ENCODE measurements at places on chromosomes 5 and 9. TPM values are rescaled to one million over a fixed set of nuclear protein-coding genes. Genes with fewer than 3 reads are reported as not detected.
A peak's percentile ranks its signal among the peaks of the same experiment; 100 is the strongest.

The BTNL9 gene
- not detected for total RNA-seq

- H3K4me3 ChIP-seq = peak overlapping the region; percentile 90
- H3K36me3 ChIP-seq = peaks cover 18% of the 10 kb centered on the region
- no peaks in the 10 kb centered on the region for H3K27me3 ChIP-seq
- no peak for DNase-seq
- peaks cover 49% of the 10 kb centered on the region for H3K4me1 ChIP-seq
- no peak overlapping the region for H3K27ac ChIP-seq
Observed at GRCh38 chr9:38065369-38066075, 3.5 kb downstream of the SHB start.

DNA sequence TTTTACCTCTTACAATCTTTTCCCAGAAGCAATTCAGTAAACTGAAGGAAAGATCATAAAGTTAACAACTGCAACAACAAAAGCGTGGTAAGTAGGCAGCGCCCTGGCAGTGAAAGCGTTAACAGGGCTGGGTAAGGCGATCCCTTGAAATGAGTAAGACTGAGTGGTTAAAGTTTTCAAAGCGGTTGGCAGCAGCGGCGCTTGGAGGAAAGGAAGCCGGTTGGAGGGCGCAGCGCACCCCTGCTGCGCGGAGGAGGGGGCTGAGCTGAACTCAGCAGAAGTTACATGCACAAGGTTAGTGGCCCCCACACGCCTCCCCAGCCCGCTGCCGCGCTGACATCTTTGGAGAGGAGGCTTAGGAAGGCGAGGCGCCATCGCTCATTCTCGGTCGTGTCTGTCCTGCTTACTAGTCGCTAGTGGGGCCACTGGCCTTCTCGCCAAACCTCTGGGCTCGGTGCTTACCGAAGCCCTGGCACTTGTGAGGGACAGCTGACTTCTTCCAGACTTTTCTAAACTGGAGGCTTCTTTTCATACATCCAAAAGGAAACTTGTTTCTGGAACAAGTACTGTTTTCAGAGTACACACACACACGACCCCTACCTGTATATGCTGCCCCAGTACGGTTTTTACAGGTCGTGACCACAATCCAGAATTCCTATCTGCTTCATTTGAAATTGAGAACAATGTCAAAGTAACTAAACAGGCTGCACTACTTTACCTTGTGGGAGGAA, at the start of gene SH3RF2:
SH3RF2 (plus strand) TSS at position 178 of the 731 bp plus-strand sequence. CDS start 1,351 bp downstream, outside the sequence.
- peaks cover 61% of the 10 kb centered on the region for H3K4me1 ChIP-seq
- H3K36me3 ChIP-seq = no peaks in the 10 kb centered on the region
- no peaks in the 10 kb centered on the region for H3K27me3 ChIP-seq
- DNase-seq = peak; percentile 89

The FSTL4 gene
- total RNA-seq = not detected

The SLC4A9 gene
- total RNA-seq = 0.20 TPM

GRCh38 chr5:113652161-113652560, 138.7 kb downstream of the YTHDC2 start:
- no peaks in the 10 kb centered on the region for H3K36me3 ChIP-seq
- no peak for DNase-seq
- H3K4me1 ChIP-seq = no peaks in the 10 kb centered on the region
- H3K4me3 ChIP-seq = no peak overlapping the region

DNA sequence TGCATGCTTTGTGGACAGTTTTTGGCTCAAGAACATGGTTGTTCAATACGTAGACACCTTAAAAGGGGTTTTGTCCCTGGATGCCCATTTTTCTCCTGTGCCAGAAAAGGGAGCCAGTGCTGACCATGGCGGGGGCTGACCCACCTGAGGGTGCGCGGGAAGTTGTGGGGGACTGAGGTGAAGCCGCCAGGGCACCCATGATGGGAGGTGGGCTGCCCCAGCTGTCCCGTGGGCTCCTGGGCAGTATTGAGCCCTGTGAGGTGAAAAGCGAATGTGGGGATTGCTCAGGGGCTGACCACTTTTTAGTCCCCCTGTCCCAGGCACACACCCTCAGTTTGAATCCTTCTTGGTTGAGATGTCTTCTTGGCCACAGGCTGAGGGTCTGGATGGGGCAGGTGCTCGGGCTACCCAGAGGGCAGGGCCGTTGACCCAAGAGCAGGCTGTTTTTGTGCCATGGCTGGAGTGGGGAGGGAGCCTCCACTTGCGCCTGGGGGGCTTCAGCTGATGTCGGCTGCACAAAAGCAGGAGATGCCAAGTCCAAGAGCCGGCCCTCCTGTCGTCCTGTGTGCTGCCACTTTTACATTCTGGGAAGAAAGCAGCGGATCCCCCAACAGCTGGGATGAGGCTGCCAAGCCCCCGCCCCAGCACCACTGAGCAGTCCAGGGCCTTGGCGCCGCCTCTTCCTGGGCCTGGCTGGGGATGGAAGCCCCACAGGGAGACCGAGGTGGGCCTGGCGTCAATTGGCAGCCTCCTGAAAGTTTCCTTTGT, 120.1 kb downstream of the WNK2 start:
- H3K4me3 ChIP-seq = no peak overlapping the region
- H3K27me3 ChIP-seq = no peaks in the 10 kb centered on the region
- no peaks in the 10 kb centered on the region for H3K36me3 ChIP-seq
- no peak for DNase-seq

The DMGDH gene
- 8.1 TPM for total RNA-seq

The BTNL3 gene
- total RNA-seq = not detected

DNA sequence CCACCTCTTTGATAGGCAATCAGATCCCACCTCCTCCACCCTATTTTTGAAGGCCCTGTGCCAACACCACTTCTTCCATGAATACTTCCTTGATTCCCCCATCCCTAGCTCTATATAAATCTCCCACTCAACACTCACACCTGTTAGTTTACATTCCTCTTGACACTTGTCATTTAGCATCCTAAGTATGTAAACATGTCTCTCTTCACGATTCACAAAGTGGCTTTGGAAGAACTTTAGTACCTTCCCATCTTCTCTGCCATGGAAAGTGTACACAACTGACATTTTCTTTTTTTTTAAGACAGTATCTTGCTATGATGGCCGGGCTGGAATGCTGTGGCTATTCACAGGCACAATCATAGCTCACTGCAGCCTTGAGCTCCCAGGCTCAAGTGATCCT, 1.5 kb upstream of the FXN start:
- no peak overlapping the region for H3K4me3 ChIP-seq
- H3K36me3 ChIP-seq = no peaks in the 10 kb centered on the region
- H3K4me1 ChIP-seq = 0 out of 2 replicates have a peak, but pooled peaks cover 10% of the 10 kb centered on the region
- H3K27ac ChIP-seq = no peak overlapping the region

- no peak for DNase-seq
- H3K4me3 ChIP-seq = no peak overlapping the region
- no peaks in the 10 kb centered on the region for H3K36me3 ChIP-seq
- H3K27ac ChIP-seq = no peak overlapping the region
- H3K4me1 ChIP-seq = no peaks in the 10 kb centered on the region
Observed at GRCh38 chr5:34042321-34042720, 692 bp downstream of the C1QTNF3 start.

DNA sequence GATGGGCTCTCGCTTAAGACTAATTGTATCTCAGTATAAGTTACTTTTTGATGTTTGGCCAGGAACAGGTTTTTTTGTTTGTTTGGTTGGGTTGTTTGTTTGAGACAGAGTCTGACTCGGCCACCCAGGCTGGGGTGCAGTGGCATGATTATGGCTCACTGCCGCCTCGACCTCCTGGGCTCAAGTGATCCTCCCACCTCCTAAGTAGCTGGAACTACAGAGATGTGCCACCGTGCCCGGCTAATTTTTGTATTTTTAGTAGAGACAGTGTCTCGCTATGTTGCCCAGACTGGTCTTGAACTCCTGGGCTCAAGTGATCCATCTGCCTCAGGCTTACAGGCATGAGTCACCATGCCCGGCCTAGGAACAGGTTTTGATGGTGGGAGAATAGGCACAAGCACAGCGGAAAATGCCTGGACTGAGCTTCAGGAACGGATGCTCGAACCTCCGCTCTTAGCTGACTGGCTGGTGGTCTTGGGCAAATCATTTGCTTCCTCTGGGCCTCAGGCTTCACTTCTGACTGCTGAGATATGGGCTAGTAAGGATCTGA, 11.4 kb upstream of the SYNPO start:
- peaks cover 15% of the 10 kb centered on the region for H3K27me3 ChIP-seq
- H3K27ac ChIP-seq = no peak overlapping the region
- no peak for DNase-seq

GRCh38 chr5:92560698-92561401, 1020.2 kb downstream of the NR2F1-AS1 start:
- peaks cover 4% of the 10 kb centered on the region for H3K4me1 ChIP-seq
- no peak overlapping the region for H3K27ac ChIP-seq
- H3K36me3 ChIP-seq = no peaks in the 10 kb centered on the region
- H3K27me3 ChIP-seq = no peaks in the 10 kb centered on the region

DNA sequence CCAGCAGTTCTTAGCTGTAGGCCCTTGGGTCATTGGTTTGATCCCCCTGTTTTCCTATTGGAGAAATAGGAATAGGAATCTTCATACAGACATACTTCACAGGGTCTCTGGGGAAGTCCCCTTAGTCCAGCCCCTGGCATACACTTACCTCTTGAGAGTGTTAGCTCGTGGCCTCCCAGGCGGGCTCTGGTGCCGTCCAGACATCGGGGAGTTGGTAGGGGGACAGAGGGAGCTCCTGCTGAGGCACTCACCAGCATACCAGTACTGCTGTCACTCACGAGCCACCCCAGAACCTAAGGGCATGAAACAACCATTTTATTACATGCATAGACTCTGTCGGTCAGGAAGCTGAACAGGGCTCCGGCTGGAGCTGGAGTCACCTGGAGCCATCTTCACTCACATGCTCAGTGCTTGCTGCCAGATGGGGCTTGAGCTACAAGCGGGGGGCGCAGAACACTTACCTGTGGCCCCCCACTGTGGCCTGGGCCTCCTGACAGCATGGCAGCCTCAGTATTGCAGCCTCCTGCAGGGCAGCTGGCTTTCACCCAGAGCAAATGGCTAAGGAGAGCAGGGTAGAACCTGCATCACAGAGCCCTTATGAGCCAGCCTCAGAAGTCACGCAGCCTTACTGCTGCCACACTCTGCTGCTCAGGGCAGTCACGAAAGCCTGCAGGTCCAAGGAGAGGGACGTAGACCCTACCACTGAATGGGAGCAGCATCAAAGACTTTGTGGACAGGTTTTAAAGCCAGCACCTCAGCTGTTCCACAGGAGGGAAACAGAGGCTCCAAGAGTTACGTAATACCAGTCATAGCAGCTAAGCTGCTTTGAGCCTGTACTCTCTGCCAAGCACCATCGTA, 58.3 kb upstream of the ANGPTL2 start:
- H3K36me3 ChIP-seq = no peaks in the 10 kb centered on the region
- no peaks in the 10 kb centered on the region for H3K27me3 ChIP-seq
- H3K27ac ChIP-seq = no peak overlapping the region
- H3K4me1 ChIP-seq = no peaks in the 10 kb centered on the region

GRCh38 chr5:177419046-177419445, 7.4 kb upstream of the GRK6 start:
- H3K27me3 ChIP-seq = no peaks in the 10 kb centered on the region
- H3K4me1 ChIP-seq = 0 out of 2 replicates have a peak, but pooled peaks cover 4% of the 10 kb centered on the region
- DNase-seq = no peak
- H3K27ac ChIP-seq = no peak overlapping the region
- no peaks in the 10 kb centered on the region for H3K36me3 ChIP-seq

The FRMD3 gene
- 1.4 TPM for total RNA-seq

The PCDHGB3 gene
- total RNA-seq = not detected

The ZNF354B gene
- total RNA-seq = 11.2 TPM

The TTC16 gene
- 0.40 TPM for total RNA-seq

DNA sequence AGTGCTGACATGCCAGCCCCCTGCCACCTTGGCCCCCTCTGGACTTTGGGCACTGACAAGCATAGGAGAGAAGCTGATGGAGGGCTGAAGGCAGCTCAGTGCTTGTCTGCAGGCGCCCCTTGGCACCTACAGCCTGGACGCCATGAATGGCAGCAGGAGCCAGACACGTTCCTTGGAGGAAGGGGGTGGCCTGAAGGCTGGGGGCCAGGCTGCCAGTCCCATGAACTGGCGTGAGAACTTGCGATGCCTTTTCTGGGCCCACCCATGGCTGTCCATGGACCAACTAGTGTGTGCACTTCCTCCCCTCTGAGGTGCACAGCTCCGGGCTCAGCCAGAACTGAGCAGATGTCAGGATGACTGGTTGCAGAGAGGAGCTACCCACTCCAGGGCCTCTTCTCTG, 99.0 kb upstream of the RANBP6 start:
- H3K27ac ChIP-seq = no peak overlapping the region
- no peaks in the 10 kb centered on the region for H3K4me1 ChIP-seq
- DNase-seq = no peak
- no peaks in the 10 kb centered on the region for H3K36me3 ChIP-seq
- no peak overlapping the region for H3K4me3 ChIP-seq

DNA sequence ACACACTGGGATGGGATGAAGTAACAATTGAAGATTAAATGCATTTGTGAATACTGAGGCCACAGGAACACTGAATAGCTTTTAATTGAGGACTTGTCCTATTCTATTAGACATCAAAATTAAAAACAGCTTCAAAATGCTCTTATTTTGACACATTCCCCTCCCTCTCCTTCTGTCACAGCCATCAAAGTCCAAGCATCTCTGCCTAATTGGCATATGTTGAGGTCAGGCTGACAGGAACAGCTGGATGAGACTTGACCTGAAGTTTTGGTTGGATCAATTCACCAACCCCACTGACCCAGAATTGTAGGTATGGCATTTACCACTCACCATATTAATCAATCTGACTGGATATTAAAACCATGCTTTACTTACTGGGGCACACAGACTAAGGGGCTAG, 96.3 kb downstream of the PTCH1 start:
- H3K27ac ChIP-seq = no peak overlapping the region
- H3K27me3 ChIP-seq = no peaks in the 10 kb centered on the region
- H3K36me3 ChIP-seq = peaks cover 23% of the 10 kb centered on the region
- DNase-seq = no peak

DNA sequence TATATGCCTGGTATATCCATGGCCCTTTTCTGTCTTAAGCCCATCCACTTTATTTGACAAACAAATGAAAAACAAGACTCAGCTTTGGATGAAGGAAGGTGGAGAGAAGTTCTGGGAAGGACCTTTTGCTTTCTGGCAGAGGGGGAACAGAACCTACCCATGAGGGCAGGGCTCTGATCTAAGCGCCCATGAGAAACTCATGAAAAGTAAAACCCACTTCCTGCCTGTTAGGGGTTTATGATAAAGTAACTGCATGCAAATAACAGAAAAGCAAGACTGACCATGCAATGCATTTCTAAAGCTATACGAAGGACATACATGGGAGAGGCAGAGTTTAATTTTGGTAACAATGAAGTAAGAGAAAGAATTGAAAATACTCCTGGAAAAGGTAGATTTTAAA, 181.9 kb upstream of the ADRA1B start:
- no peak for DNase-seq
- H3K36me3 ChIP-seq = no peaks in the 10 kb centered on the region
- no peak overlapping the region for H3K27ac ChIP-seq
- H3K27me3 ChIP-seq = no peaks in the 10 kb centered on the region
- no peak overlapping the region for H3K4me3 ChIP-seq

The CARTPT gene
- total RNA-seq = not detected
